ENCODE measurements at places on chromosomes 5 and 9. TPM values are rescaled to one million over a fixed set of nuclear protein-coding genes. Genes with fewer than 3 reads are reported as not detected.

The PPP3R2 gene
- total RNA-seq: not detected

The HMCN2 gene
- 0.06 TPM for total RNA-seq

The SVEP1 gene
- total RNA-seq: 3.5 TPM

The BHMT2 gene
- 4.1 TPM for total RNA-seq

The FAM170A gene
- total RNA-seq: not detected

The LEAP2 gene
- 0.06 TPM for total RNA-seq

The PSAT1 gene
- total RNA-seq: 8.7 TPM

The CTNND2 gene
- total RNA-seq: under 0.01 TPM

The PCDHGC3 gene
- 83.4 TPM for total RNA-seq

The PCDHGA1 gene
- total RNA-seq: 1.1 TPM

The PLAC8L1 gene
- 0.40 TPM for total RNA-seq

The DUSP1 gene
- total RNA-seq: 96.4 TPM

The TBC1D13 gene
- total RNA-seq: 10.2 TPM

The C5orf58 gene
- not detected for total RNA-seq

The SREK1IP1 gene
- total RNA-seq: 10.6 TPM

The AFAP1L1 gene
- 16.1 TPM for total RNA-seq

The IL13 gene
- not detected for total RNA-seq

The TRIM7 gene
- 10.5 TPM for total RNA-seq

The DBH gene
- not detected for total RNA-seq
